ENCODE measurements at places on chromosomes 7 and 10. TPM values are rescaled to one million over a fixed set of nuclear protein-coding genes. Genes with fewer than 3 reads are reported as not detected.

GRCh38 chr10:63608511-63608910, 87.3 kb downstream of the REEP3 start:
- DNase-seq: no peak

Gene RBP3
- not detected for total RNA-seq

Gene VGF
- total RNA-seq: not detected

Gene RTKN2
- under 0.01 TPM for total RNA-seq
